RWPE2 (cell line): ENCODE measurements at places on chromosomes 5 and 9.

DNA sequence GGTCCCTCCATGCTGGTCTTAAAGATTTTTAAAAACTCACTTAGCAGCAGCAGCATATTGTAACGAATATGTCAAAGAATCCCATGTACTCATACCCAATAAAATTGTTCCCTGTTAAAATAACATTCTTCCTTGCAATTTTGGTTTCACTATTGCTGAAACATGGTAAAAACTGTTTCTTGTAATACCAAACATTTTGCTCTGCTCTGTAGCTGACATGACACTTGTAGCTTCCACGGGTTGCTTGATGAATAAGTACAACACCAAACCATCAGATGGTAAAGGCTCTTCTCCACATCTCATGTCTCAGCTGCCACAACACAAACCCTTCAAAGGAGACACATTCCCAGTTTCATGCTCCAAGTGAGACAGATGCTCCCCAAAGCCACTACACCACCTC, 180.7 kb upstream of the PTGER4 start:
- DNase-seq, result no peak

- DNase-seq, result peak; percentile 100
These were observed 54.8 kb upstream of the CDKN2AIPNL start for GRCh38 chr5:134466241-134467069.

- no peak for DNase-seq
These were observed 251.8 kb upstream of the CDH9 start for GRCh38 chr5:27290172-27290571.

- DNase-seq, result no peak
These were observed 140.6 kb upstream of the RAD23B start for GRCh38 chr9:107142430-107142829.

DNA sequence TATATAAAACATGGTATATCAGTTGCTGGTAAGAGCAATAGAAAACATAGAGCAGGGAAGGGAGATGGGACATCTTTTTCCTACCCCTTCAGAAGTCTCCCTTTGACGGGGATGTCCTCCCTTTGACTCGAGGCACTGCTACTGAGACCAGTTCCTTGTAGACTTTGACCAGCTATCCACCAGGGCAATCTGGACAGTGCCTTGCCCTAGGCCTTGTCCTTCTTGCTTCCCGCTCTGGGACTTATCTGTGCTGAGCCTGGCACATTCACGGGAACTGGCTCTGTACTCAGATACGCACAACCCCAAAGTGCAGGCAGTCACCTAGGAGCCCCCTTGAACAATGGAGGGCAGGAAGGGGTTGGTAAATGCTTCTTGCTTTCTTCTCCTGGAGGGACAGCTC, 116.6 kb upstream of the ANKH start:
- no peak for DNase-seq

DNA sequence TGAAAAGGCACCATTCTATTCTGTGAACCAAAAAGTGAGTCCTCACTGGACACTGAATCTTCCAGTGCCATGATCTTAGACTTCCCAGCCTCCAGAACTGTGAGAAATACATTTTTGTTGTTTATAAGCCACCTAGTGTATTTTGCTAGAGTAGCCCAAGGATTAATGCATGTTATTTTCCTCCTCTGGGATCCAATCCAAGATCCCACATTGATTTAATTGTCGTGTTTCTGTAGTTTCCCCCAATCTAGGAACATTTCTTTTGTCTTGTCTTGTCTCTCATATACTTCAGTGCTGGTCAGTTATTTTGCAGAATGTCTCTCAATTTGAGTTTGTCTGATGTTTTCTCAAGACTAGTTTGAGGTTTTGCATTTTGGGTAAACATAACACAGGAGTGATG, 36.4 kb downstream of the GDNF start:
- no peak for DNase-seq

DNA sequence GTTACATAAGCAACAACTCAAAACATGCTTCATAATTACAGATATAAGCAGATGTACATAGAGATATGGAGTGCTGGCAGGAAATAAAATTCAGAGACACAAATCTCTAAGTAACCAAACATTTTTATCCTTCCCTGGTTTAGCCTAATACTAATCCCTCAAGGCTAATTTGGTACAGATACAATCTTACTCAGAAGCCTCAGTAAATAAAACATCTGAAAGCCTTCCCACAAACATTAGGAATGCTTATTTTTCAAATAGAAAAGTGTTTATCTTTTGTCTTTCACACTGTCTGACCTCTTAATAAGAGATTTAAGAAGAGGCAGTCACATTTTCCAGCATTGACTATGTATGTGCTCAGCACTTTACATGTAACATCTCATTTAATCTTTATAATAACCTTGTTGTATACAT, 399.4 kb downstream of the ARRDC3 start:
- no peak for DNase-seq

GRCh38 chr5:92749943-92750342, 831.1 kb downstream of the NR2F1-AS1 start:
- DNase-seq, result no peak

DNA sequence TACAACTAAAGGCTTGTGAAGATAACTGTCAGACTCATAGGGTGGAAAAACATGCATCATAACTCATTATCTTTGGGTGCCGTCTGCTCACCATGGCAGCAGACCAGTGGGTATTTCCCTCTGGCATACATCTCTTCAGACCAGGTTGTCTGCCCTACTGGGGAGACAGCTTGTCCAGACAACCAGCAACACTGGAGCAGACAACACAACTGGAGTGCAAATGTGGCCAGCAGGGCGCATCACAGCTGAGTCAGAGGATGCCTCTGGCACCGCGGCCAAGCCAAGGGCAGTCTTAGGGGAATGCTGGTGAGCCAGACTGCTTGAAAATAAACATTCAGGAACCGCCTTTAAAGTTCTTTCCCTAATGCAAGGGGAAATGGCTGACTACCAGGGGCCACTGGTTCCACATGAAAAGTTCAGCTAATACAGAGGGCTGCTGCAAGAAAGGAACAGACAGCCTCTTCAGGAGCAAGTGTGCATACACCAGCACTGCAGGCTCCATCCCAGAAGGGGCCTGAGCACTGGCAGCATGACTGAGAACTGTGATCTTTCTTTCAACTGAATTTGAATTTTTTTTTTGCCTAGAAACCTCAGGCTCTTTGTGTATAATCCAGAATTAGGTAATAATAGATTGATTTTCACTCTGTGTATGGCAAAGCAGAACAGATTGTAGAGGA, 77.3 kb downstream of the MAMDC2 start:
- peak; percentile 80 for DNase-seq

- DNase-seq, result no peak
These were observed 29.5 kb downstream of the CDH9 start for GRCh38 chr5:27008604-27009539.

- DNase-seq, result peak; percentile 96
These were observed 1.6 kb downstream of the FER start for GRCh38 chr5:108749128-108749861.

DNA sequence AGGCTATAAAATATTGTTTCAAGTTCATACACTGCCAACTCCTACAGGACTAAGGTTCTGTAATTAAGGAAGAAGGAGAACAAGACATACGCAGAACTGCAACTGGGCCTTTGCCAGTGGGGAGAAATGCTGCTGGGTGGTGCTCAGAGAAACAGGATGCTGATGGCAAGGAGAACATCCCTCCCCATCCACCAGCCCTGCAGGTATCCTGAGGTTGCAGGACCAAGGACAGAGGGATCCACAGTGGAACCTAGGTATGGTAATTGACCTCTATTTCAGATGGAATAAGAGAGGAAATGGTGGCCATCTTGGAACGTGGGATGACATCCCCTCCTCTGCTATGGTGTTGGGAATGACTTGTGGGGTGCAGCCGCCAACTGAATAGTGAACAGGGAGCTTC, 206.3 kb upstream of the S1PR3 start:
- no peak for DNase-seq

DNA sequence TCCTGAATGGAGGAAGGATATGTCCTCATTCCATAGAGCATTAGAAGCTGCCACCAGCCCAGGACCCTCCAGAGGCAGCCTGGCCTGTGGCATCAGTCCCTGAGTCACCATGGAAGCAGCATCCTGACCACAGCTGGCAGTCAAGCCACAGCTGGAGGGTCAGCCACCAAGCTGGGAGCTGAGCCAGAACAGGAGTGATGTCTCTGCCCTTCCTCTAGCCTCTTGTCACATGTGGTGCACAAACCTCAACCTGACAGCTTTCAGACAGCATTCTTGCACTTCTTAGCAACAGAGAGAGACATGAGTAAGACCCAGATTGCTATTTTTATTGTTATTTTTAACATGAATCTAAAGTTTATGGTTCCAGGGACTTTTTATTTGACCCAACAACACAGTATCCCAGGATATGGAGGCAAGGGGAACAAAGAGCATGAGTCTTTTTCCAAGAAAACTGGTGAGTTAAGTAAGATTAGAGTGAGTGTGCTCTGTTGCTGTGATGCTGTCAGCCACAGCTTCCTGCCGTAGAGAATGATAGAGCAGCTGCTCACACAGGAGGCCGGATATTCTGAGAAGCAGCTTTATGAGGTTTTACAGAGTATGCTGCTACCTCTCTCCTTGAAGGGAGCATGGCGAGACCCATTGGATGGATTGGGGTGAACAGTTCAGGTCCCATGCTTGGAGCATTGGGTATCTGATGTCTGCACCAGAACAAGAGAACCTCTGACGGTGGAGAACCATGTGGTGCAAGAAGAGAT, 13.0 kb upstream of the CYFIP2 start:
- no peak for DNase-seq

GRCh38 chr5:57902095-57902494, 419.5 kb upstream of the ACTBL2 start:
- DNase-seq, result no peak

- DNase-seq, result no peak
These were observed 3.2 kb downstream of the ROR2 start for GRCh38 chr9:91946653-91947488.

GRCh38 chr5:171702135-171702770, 83.4 kb upstream of the SMIM23 start:
- DNase-seq, result no peak

DNA sequence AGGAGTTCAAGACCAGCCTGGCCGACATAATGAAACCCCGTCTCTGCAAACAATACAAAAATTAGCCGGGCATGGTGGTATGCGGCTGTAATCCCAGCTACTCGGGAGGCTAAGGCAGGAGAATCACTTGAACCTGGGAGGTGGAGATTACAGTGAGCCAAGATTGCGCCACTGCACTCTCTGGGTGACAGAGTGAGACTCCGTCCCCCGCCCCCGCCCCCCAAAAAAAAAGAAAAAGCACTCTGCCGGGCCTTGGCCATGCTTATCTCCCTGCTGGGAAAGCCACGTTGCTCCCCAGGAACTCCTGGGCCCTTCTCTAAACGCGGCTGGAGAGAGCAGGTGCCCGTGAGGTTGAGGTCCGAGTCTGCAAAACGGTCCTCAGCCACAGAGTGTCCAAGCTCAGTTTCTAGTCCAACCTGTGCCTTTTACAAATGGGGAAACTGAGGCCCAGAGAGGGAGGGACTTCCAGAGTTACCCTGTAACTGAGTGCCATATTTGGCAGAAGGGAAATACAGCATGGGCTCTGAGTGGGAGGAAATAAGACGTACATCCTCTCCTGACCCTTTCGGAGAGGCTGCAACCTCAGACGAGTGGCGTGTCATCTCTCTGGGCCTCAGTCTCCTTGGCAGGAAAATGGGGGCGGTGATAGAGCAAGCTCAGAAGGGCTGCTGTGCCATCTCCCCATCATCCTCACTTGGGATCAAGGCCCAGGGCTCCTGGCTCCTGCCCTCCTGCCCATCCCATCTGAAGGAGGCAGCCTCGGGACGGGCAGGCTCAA, 6.6 kb upstream of the PHYHD1 start:
- DNase-seq, result no peak

DNA sequence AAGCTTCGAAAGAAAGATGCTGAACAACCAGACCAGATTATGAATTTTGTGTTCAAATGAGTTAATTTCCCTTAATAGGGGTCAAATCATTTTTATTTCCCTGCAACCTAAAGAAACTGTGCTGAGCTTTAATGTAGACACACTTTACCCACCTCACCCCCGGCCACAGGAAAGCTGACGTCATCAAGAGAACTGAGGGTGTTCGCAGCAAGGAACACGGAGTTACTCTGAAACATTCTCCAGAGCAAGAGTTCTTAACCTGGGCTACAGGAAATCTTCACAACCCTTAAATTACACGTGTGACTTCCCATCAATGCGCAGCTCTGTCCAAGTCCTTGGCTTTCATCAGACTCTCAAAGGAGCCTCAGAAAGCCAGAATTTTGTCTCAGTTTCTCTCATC, 116.3 kb downstream of the COL23A1 start:
- no peak for DNase-seq

GRCh38 chr9:126372716-126373115, 46.1 kb downstream of the MVB12B start:
- no peak for DNase-seq

GRCh38 chr5:145591578-145591977, 243.6 kb downstream of the PRELID2 start:
- DNase-seq, result no peak

- DNase-seq, result no peak
These were observed 3.1 kb downstream of the ISOC1 start for GRCh38 chr5:129097498-129098296.

GRCh38 chr5:1656271-1656975, 132.7 kb upstream of the LPCAT1 start:
- no peak for DNase-seq

DNA sequence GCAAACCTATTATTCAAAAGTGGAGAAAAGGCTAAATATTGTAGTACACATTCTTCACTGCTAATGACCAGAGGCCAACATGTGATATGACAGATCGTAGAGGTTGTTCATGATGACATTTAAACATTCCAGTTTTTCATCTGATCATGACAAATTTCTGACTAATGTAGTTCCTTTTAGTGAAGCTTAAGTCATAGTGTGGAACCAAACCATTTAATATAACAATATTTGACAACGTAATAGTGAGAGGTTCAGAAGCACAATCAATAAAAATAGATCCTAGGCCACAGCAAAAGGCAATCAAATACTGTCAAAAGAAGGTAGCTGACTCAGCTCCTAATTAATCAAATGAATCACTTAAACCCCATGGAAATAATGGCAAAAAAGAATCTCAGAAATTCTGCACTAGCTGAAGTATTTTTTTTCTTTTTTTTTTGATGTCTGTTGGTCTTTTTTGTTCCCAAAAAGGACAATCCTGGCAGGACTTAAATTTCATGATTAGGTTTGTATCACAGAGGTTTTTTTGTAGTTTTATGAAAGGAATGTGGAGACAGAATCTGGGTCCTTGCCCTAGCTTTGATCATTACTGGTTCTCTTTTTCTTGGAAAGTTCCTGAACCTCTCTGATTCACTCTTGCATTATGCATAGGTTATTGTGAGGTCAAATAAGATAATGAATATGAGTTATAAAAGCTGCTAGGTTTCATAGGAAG, 795.0 kb downstream of the DTWD2 start:
- no peak for DNase-seq
